ENCODE measurements at places on chromosomes 16 and 17. TPM values are rescaled to one million over a fixed set of nuclear protein-coding genes. Genes with fewer than 3 reads are reported as not detected.

GRCh38 chr16:2365397-2366294 is 25.1 kb upstream of the ABCA3 start:
- DNase-seq, result no peak

DNA sequence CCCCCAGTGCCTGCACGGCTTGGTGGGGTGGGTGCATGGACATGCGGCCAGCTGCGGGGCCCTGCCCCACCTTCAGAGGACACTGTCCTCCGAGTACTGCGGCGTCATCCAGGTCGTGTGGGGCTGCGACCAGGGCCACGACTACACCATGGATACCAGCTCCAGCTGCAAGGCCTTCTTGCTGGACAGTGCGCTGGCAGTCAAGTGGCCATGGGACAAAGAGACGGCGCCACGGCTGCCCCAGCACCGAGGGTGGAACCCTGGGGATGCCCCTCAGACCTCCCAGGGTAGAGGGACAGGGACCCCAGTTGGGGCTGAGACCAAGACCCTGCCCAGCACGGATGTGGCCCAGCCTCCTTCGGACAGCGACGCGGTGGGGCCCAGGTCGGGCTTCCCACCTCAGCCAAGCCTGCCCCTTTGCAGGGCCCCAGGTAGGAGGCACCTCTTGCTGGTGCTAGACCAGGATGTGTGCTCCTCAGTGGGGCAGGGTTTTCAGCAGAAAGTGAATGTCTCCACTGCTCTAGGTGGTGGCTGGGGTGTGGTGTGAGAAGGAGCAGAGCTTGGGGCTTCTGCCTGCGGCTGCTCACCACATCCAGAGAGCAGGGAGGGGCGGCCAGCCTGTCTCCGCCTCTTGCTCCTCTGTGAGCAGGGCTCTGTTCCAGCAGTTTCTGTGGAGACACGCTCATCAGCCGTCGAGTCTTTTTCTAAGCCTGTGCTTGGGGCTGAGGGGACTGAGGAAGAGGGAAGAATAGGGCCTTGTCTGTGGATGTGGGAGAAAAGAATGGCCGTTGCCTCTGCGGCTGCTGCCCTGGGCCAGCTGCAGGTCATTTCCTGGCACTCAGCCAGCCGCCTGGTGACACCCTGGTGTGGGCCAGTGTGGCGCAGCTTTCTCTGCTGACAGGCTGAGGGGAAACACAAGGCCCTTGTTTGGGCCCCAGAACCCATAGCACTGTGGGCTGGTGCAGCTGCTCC is 2.2 kb downstream of the ZNF276 start:
- no peak for DNase-seq

DNA sequence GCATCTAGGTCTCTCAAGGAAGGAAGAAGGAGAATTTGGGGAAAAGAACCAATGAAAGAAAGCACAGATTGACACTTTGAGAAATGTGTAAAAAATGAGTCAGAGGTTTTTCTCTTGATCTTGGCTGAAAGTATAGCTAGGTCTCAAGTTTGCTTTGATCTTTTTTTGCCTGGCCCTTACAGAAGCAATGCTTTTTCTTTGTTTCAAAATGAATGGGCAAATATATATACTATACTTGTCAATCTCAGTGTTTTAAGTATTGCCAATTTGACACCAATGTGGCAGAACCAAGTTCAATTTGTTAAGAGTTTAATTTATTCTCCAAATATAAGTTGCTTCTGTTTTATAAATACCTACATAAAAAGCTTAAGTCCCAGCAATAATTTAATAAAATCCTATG is 119.6 kb downstream of the PPM1E start:
- DNase-seq, result no peak

DNA sequence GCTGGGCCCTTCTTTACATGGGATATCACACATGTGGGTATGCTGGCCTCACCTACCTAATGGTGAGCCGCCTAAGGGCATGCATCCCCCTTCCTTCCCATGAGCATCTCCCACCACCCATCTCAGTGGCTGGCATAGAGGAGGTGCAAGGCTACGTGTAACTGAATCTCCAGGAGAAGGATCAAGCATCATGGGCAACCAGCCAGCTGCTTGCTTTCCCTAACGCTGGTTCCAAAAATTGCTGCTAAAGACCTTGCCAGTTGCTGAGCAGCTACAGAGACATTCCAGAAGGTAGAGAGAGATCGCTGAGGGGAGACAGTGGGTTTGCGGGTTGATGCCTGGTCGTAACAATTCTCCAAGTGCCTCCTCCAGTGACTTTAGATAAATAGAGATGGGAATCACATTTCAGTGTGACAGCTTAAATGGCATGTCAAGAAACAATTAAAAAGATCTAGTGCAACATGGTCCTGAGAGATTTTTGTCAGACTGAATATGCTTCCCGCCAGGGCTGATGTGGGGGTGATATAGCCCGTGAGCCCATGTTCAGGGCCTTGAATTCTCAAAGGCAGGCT is 378.4 kb upstream of the CDH5 start:
- no peak for DNase-seq

- no peak for DNase-seq
Measured at GRCh38 chr16:86519649-86520316, 9.5 kb downstream of the FOXF1 start.

DNA sequence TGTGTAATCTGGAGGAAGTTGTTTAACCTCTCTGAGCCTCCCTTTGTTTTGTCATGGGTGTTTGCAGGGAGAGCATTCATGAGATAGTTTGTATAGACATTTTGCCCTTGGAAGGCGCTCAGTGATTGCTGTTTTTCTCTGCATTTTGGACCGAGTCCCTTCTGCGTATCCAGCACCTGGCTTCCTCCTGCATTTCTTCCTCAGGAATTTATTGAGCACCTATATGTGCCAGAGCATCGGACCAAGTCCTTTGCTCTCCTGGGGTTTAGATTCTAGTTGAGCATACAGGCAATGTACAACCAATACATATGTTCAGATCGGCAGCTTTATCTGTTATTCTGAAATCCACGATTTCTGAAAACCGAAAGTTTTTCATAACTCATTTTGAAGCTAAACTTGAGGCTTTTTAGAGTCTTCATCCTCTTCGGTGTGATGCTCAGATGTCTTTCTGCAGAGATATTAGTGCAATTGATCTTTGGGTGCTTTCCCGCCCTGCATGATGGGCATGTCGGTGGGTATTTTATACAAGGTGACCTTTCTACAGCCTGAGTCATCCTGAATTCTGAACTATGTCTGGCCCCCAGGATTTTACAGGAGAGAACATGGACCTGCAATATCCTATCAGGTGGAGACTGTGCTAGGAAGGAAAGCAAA is 4.1 kb downstream of the IL4R start:
- DNase-seq, result no peak

GRCh38 chr17:40903129-40903847 is 18.2 kb upstream of the KRT20 start:
- DNase-seq, result no peak

GRCh38 chr17:68792873-68793272 is 162.3 kb downstream of the ABCA8 start:
- no peak for DNase-seq

DNA sequence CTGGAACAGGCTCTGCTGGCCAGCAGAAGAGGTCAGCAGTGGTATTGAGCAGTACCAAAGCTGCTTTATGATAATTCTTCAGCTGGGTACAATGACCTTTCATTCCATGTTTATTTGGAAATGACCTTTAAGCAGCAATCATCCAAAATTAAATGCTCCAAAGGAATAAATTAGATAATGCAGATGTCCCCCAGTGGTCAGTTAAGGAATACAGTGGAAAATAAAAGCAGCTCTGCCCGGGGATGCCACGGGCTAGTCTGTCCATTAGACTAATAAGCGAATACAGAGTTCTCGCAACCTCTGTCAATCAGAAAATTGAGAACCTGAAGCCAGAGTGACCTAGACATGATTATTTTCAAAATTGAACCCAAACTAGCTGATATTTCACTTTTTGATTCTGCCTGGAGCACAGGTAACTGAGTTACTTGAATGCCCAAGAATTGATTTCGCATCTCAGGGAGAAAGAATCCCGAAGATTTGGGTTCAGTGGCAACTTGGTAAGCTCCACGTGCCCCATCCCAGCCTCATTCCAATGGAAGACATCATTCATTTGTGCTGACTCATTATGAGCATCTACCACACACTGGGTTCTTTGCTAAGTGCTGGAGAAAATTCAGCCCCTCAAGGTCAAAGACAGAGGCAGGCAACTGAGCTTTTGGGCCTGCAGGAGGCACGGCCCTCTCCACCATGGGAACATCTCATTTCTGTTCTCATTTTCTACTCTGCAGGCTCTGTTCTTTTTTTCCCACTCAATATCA is 34.4 kb upstream of the SLC39A11 start:
- DNase-seq, result no peak

DNA sequence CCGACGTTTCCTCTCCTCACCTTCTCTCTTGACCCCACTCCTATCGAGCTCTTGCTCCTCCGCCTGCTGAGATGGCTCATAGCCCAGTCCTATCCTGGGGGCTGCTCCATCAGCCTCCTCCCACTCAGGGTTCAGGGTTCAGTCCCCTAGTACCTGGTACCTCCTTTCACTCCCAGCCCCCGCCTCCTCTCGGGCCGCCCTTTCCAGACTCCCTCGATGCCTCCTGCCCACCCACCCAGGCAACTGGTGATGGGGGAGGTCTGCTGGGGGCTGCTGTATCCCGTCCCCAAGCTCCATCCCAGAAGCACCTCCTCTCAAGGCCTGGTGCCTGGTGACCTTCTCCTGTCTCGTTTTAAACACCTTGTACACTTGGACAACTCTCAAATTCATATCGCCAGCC is 93.9 kb downstream of the AMFR start:
- no peak for DNase-seq

GRCh38 chr17:62897706-62898105 is 68.3 kb upstream of the TANC2 start:
- DNase-seq, result no peak

DNA sequence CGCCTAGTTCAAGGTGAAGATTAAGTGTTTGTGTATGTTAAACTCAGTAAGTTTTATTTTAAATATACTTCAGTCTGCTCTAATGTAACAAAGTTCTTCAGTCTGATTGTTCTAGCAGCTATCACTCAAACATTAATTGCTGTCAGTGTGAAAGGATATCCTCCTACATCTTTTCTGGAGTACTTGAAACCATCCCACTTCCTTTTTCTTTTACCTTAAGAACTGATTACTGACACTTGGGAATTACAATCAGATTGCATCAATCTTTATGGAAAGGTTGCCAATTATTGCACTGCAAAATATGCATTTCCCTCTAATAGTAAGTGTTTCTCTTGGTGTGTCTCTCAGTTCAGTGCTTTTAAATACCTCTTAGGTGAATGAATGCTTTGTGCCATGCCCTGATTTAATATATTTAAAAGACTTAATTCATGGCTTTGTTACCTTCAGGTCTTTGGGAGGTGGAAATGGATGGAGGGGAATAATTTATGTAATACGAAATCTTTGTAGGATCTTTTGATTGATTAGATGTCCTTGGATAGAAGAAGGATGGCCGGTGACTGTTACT is 16.6 kb downstream of the MRTFB start:
- DNase-seq, result no peak

DNA sequence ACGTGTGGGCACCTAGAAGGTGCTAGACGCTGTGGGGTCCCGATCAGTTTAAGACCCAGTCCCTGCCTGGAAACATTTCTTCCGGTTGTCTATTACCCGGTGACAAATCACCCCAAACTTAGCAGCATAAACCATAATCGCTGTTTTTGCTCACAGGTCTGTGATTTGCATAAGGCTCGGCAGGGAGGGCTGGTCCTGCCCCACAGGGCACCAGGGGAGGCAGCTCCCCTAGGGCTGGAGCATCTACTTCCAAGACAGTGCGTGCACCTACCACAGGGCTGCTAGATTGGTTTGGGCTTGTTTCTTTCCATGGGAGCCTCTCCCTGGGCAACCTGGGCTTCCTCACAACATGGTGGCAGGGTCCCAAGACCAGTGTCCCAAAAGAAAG is 214.5 kb upstream of the CIBAR2 start:
- no peak for DNase-seq

GRCh38 chr17:31074772-31075555 is 19.8 kb upstream of the NF1 start:
- DNase-seq, result no peak

- DNase-seq, result no peak
Measured at GRCh38 chr17:15351925-15352324, 10.5 kb upstream of the TEKT3 start.

The SLC9A5 gene
- 1.0 TPM for total RNA-seq

The DHRS7C gene
- total RNA-seq, result not detected

The ESRP2 gene
- 65.6 TPM for total RNA-seq

The SNF8 gene
- 117 TPM for total RNA-seq
